ENCODE measurements at places on chromosomes 12 and 14.

GRCh38 chr12:131542351-131542750 is 168.5 kb upstream of the SFSWAP start:
- no peak for DNase-seq

- peak; percentile 80 for DNase-seq
Observed at GRCh38 chr14:68780358-68781160, 12.3 kb downstream of the ZFP36L1 start.

DNA sequence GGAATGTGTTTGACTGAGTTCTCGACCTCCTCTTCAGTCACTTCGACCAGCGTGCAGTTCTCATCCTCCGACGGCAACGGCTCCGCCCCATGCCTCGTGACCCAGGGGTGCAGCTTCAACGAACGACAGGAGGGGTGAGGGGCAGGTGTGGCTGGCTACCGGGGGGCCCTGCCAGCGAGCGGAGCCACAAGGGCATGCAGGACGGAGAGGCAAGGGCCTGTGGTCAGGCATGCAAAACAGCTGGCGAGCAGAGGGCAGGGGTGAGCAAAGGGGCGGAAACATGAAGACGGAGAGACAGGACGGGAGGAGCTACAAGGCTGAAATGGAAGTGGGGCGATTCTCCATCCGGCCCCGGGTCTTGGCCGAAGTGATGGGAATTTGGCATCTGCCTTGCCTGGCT is 38.7 kb downstream of the P2RX4 start:
- no peak for DNase-seq

- DNase-seq, result no peak
Observed at GRCh38 chr12:6946033-6946919, 2.5 kb downstream of the C12orf57 start.

DNA sequence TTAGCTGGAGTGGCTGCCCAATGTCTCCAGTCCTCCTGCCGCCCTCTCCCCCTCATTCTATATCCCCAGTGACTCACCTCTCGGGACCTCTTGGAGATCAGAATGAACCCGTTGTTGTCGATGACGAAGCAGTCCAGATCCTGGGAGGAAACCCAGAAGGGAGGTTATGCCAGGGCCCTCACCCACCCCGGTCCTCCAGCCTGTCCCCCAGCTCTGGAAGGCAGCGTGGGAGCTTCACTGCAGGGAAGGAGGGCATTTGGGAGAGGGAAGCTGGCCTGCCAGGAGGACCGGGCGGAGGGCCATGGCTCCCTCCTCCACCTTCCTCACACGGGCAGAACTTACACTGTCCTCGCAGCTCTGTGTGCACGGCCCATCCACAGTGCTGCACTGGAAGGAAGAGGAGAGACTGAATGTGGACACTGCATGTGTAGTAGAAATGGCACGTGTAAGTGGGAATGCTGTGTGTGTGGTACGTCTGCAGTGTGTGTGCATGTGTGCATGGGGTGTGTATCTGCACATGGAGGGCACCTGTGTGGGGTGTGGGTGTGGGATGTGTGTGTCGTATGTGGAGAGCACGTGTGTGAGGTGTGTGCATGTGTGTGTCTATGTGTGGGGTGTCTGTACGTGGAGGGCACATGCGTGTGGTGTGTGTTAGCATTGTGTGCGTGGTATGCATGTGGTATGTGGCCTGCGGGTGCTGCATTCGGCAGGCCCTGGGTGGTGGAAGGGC is 10.0 kb upstream of the LRTM2 start:
- DNase-seq, result no peak

DNA sequence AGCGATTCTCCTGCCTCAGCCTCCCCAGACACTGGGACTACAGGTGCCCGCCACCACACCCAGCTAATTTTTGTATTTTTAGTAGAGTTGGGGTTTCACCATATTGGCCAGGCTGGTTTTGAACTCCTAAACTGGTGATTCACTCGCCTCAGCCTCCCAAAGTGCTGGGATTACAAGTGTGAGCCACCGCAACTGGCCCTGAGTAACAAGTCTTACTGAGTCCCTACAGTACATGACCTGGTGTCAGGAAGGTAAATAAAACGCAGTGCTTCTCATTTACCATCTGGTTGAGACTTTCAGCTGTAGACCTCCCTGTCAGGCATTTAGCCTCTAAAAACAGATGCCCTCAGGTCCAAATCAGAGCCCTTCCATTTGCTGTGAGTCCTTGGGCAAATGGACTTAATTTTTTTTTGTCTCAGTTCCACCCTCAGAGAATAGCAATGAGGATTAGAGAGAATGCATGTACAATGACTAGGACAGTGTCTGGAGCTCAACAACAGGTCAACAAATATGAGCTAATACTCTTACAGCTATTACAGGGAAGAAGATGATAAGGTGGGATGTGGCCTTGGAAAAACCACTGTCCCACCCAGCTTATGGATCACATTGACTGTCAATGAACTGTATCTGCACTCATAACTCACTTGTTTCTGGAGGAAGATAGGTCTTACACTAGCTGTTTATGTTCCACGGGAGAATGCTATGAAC is 70.5 kb downstream of the PHLDA1 start:
- DNase-seq, result no peak

DNA sequence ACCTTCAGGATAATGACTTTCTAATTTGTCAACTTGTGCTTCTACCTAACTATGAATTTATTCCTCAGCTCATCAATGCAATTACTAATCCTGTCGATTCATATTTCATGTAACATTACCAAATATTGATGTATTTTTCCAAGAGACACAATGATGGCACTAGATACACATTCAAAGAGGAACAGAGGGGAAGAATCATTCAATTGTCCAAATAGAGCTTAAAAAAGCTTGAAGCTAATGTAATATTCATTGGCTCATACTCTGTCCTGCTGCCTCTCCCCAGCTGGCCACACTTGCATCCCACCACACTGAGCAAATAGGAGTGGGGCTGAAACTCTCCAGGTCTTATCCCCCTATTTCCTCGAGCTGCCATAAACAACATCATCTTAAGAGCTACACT is 9.3 kb downstream of the TESPA1 start:
- DNase-seq, result no peak

- DNase-seq, result peak; percentile 74
Observed at GRCh38 chr12:89349814-89350213, 2.5 kb downstream of the DUSP6 start.

DNA sequence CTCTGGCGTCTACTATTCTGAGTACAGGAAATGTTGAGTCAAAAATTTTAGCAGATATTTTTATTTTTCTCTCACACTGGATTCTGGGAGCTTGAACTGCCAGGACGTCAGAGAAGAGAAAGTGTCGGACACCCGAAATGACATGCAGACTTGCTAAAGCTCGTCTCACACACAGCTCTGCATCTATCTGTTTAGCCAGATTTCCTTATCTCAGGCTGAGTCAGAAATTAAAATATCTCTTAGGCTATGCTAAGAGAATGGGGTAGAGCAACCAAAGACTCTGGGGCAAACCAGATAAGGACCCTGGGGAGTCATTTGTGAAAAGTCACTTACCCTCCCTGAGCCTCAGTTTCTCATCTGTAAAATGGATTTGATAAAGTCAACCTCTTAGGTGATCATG is 1124.1 kb downstream of the VRK1 start:
- no peak for DNase-seq
